ENCODE measurements at places on chromosomes 2 and 18. TPM values are rescaled to one million over a fixed set of nuclear protein-coding genes. Genes with fewer than 3 reads are reported as not detected.

GRCh38 chr2:62200291-62200841, 4.5 kb downstream of the B3GNT2 start:
- no peak for DNase-seq

- DNase-seq: no peak
These were observed 8.4 kb upstream of the INO80C start for GRCh38 chr18:35506024-35506712.

- DNase-seq: no peak
These were observed 55.7 kb downstream of the KLHL14 start for GRCh38 chr18:32717126-32717525.

- DNase-seq: no peak
These were observed 17.5 kb downstream of the MGAT4A start for GRCh38 chr2:98713332-98714015.

The VIT gene
- not detected for polyA plus RNA-seq

The KCTD18 gene
- polyA plus RNA-seq: 7.1 TPM

- no peak for DNase-seq
These were observed 83.7 kb downstream of the SOCS6 start for GRCh38 chr18:70372450-70373041.

- no peak for DNase-seq
These were observed 54.5 kb downstream of the DOCK10 start for GRCh38 chr2:224987733-224988132.

DNA sequence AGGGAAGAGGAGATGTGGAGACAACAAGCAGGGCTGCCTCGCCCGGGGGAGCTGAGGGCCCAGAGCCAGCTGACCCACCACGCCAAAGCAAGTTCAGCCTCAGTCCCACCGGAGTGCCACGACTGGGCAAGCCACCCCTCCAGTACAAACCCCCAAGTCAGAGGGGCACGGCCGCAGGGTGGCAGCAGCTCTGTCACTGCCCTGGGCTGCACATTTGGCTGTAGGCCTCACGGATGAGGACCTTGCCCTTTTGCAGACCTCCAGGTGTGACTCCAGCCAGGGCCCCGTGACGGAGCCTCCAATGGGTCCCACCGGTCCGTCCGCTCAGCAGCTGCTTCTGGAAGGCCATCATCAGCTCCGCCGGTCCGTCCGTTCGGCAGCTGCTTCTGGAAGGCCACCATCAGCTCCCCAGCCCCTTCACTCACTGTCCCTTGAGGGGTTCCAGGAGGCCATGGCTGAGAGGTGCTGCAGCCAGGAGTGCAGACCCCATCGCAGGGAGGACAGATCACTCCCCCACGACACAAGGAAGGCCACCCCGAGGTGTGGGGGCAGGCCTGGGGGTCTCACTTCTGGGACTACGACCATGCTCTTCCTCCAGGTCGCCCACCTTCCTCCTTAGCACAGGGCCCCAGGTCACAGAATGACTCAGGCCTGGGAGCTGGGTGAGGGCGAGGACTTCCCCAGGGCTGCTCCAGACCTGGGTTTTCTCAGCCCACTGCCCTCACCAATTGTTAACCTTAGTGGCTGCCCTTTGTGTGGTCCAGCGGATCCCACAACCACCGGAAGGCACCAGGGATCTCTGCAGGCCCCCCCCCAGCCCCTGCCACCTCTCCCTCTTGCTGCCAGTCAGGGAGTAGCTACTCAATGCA, 24.6 kb upstream of the STK25 start:
- DNase-seq: no peak

The SNTG2 gene
- polyA plus RNA-seq: not detected

DNA sequence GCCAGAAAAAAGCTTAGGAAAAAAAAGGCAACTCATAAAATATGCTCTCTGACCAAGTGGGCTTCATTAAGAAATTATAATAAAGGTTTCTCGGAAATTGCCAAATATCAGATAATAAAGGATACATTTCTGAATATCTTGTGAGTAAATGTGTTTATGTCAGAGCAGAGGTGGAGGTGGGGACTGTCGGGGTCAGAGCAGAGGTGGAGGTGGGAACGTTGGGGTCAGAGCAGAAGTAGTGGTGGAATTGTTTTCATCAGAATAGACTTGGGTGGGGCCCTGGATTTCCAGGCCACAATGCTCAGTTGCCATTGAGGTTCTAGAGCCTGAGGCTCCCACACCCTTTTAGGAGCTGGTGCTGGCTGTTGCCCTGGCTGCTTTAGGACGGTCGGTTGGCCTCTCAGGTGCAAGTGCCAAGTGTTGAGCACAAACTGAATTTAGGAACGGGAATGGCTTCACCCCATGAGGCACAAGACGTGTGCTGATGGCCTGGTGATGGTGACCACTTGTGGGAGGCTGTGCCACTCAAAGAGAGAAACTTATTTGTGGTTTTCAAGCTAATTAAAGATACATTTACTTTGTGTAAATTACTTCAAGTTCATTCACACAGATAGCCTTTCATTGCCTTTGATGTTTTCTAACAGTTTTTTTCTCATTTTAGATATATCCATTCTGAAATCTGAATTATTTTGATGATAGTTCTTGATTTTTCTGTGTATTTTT, 131.5 kb downstream of the ATP9B start:
- DNase-seq: peak; percentile 55

The TANC1 gene
- 19.2 TPM for polyA plus RNA-seq

The FBLN7 gene
- polyA plus RNA-seq: 4.4 TPM

The NTSR2 gene
- not detected for polyA plus RNA-seq

DNA sequence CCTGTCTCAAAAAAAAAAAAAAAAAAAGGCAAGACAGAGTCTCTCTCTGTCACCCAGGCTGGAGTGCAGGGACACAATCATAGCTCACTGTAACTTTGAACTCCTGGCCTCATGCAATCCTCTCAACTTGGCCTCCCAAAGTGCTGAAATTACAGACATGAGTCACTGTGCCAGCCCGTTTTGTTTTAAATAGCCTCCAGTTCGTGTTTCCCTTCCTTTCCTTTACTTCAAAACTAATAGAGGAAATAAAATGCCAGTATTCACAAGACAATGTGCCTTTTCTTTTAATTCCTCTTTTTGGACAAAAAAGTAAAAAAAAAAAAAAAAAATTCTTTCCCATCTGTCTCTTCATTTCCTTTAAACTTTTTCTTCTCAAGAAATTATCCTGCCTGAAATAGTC, 54.5 kb upstream of the ACMSD start:
- DNase-seq: no peak

DNA sequence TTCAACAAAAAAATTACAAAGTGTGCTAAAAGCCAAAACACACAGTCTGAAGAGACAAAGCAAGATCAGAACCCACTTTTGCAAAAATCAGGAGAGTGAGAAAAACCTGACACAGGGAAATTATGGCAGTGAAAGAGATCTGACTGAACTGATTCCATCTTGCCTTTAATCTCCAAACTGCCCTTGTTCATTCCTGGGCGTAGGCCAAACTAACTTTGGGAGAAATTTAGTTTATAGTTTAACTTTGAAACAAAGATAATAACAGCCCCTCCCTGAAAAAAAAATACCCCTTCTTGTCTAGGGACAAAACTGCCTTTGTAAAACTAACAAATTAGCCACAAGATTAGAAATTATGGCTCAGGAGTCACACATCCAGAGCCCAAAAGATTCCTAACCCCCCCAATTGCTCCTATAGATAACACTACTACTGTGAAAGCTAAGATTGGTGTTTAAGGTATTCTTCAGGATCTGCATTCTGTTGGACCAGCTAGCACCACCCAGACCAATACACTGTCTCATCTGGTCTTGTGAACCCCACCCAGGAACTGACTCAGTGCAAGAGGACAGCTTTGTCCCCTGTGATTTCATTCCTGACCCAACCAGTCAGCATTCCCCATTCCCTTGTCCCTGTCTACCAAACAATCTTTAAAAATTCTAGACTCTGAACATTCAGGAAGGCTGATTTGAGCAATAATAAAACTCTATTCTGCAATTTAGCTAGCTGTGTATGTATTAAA, 226.1 kb upstream of the SH3BP4 start:
- no peak for DNase-seq

DNA sequence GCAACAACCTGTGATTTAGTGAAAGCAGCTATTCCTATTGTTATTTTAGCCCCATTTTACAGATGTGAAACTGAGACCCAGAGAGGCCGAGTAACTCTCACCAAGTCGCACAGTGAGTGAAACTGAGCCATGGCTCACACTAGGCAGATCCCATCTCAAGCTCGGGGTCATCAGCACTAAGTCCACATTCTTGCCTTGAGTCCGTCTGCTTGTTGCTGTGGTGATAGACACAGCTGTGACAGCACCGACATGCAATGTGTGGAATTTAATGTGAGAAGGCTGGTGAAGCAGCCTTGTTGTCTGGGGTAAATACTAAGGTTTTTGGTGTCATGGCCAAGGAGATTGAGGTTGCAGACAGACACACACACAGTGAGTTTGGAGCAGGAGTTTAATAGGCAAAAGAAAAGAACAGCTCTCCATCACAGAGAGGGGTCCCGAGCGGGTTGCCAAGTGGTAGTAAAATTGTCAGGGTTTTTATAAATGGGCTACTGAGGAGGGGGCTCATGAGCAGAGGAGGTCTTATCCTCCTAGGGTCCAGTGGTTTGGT, 40.2 kb upstream of the GMCL1 start:
- DNase-seq: no peak

The ROCK1 gene
- 6.7 TPM for polyA plus RNA-seq

DNA sequence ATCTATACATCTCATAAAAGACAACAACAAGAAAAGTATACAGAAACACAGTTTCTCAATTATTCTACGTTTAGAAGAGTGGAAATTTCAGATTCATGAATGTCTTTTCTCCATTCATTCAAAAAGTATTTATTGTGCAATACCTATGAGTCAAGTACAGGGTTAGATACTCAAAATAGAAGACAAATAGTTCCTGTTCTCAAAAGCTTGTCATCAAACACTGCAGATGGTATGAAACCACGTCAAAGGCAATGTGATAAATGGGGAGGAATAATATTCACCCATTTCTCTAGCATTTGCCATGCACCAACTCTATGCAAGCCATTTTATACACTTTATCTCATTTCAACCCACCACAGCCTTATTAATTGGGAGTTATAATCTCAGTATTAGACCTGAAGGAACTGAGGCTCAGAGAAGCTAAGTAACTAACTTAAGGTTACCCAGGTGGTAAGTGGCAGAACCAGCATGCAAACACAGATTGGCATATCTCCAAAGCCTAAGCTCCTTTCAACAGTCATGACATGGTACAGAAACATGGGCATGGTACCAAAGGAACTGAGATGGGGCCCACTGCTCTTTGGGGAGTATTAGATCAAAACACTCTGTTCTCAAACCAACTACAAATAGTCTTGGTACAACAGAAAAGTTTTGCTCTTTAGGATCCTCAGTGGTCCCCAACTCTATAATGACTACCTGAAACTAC, 67.2 kb upstream of the NPAS2 start:
- no peak for DNase-seq

The SIGLEC15 gene
- polyA plus RNA-seq: 0.10 TPM

The SGPP2 gene
- 0.03 TPM for polyA plus RNA-seq

DNA sequence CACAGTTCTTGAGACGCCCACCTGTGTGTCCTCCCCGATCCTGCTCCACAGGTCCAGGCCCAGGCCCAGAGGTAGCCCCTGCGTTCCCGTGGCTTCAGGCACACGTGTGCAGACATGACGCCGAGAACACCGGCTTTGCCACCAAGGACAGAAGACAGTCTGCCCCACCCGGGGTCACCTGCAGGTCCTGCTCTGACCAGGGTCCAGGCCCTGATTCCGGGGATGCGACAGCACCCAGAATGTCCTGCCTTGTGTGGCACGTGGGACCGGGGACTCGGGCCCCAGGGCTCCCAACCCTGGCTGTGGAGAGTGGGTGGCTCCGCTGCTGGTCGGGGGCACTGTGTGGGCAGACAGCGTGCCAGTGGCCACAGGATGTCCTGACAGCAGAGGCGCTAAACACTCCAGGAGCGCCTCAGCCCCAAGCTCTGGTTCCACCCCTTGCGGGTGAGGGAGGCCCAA, 36.9 kb downstream of the ADI1 start:
- no peak for DNase-seq

DNA sequence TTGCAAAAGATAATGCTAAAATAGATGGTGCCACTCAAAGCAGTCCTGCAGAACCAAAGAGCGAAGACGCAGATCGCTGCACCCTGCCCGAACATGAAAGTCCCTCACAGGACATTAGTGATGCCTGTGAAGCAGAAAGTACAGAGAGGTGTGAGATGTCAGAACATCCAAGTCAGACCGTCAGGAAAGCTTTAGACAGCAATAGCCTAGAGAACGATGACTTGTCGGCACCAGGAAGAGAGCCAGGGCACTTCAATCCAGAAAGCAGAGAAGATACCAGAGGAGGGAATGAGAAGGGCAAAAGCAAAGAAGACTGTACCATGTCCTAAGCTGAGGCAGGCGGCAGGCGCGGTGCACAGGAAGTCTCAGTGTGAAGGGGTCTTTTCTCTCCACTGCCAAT, 34.8 kb upstream of the RBM44 start:
- no peak for DNase-seq

GRCh38 chr2:40283111-40283909, 168.6 kb downstream of the SLC8A1 start:
- DNase-seq: no peak

DNA sequence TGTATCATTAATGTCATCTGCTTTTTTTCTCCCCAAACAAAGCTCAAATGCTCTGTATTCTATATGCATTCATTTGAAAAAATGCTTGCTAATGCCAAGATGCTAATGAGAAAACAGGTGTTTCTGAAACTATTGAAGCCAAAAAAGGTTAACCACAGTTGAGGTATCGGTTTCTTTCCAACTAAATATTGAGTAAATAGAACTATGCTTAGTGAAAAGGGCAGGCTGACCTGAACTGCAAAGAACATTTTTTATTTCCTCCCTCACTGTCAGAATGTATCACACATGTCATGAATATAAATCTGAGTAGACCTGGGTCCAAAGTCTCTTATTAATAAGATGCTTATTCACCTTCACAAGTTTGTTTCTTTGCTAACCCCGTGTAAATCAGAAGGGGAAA, 866.6 kb downstream of the CPS1 start:
- no peak for DNase-seq

The LIMS2 gene
- polyA plus RNA-seq: 2.2 TPM
